Stimulated activated CD4-positive, alpha-beta T cell treated with anti-CD3 and anti-CD28 coated beads, Interleukin-2, amount 100 ng/mL, for 48 hours (primary cell): ENCODE measurements at places on chromosomes 3 and 15.

GRCh38 chr15:39455471-39455991 lies 125.3 kb upstream of the THBS1 start:
- DNase-seq: no peak

DNA sequence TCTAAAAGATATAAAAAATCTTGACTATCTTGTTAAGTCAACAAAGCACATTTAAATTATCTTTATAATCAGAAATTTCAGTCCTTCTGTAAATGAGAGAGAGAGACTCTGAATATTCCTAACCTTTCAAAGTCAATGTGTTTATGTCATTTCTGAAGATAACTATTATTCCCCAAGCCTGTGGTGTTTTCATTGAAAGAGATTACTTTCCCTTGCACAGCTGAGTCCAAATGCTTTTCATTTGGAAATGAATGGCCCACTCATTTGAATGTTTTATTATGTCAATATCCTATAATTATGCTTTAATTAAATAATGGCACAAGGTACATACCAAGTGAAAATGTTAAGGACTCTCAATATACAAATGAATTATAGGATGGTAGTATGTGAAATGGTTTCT lies 680.0 kb upstream of the DPPA4 start:
- DNase-seq: no peak

DNA sequence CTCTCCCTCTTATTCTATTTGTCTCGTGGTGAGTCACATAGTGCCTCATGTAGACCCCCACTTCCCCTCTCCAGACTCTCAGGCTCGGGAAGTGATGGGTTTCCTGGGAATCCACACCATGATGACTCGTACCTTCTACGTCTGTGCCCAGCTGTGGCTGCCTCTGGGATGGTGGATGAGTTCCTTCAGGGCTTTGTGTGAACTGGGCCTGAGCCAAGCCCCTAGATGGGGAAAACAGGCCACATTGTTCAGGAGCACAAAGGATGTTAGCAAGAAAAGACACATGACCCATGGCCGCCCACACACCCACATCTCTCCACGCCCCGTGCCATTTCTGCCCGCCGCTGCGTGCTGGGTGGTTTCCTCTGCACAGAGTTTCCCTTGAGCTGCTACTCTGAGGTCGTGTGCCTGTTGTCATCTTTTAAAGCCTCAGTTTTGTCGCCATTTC lies 10.5 kb downstream of the ISG20 start:
- peak; percentile 70 for DNase-seq

- no peak for DNase-seq
These were observed 96.1 kb downstream of the TFDP2 start for GRCh38 chr3:142053244-142053643.

DNA sequence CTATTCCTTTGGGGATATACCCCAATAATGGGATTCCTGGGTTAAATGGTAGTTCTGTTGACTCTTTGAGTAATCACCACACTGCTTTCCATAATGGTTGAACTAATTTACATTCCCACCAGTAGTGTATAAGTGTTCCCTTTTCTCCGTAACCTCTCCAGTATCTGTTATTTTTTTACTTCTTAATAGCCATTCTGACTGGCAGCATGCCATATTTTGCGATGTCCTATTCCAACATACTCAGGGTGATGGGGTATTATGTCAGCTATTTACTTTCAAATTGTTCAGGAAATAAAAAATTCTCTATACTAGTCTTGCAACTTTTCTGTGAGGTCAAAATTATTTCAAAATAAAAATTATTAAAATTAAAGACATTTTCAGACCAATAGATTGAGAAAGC lies 9.1 kb upstream of the PARP14 start:
- no peak for DNase-seq

GRCh38 chr3:107432646-107433045 lies 55.4 kb downstream of the CCDC54 start:
- no peak for DNase-seq

DNA sequence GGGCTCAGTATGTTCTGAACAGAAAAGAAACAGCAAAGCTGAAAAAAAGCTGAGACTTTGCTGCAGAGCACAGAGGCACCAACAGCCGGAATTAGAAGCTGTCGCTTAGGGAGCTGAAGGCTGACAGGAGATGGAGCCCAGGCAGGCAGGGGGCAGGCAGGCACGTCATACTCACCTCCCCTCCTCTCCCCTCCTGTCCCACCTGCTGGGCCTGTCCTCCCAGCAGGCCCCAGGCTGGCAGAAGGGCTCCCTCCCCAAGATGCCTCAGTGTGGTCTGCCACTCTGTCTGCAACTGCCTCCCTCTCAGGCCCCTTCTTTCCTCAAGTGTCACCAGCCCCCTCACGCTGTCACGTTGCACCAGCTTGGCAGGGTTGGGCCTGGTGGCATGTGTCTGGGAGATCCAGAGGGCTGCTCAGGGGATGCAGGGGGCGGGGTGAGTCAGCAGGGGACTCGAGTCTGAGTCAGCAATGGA lies 3.2 kb upstream of the ANKRD63 start:
- DNase-seq: no peak

- DNase-seq: no peak
These were observed 491.2 kb downstream of the PYDC2 start for GRCh38 chr3:191952186-191952585.

DNA sequence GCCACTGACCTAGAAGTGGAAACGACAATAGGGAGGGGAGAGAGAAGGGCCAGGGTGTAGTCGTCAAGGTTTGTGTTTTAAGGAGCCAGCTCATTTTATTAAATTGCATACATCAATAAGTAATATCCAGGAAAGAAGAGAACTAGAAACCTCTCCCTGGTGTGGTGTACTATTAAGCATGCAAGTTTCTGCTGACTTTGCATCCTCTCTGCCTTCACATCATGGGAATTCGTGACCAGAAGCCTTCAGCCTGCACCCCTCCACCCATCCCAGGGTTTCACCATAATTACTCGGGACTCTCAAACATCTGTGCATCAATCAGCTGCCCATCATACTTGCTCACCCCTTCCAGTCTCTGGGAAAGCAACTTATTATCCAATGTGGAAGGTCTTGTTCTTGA lies 70.9 kb upstream of the UBE3A start:
- no peak for DNase-seq

DNA sequence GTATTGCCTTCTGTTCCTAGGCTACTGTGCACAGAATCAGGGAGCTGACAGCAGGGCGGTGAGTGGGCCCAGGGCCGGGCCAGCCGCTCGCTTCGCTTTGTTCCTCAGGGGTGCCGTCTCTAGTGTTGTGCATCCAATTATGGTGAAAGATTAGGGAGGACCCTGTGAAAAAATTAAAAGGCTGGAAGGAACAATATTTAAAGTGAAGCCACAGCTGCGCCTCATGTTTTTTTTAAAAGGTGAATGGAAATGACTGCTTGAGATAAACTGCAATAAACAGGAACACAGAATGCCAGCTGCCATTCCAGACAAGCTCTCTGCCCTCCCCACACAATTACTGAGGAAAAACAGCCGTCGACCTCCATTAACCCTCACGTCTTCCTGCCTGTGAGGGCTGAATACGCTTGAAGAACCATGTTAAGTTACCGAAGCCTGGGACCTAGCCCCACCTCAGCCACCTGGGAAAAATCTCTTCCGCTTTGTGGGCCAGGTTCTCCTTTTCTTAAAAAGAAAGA lies 132.0 kb upstream of the IL12A start:
- no peak for DNase-seq

GRCh38 chr15:31275331-31276262 lies 51.0 kb upstream of the KLF13 start:
- DNase-seq: no peak

DNA sequence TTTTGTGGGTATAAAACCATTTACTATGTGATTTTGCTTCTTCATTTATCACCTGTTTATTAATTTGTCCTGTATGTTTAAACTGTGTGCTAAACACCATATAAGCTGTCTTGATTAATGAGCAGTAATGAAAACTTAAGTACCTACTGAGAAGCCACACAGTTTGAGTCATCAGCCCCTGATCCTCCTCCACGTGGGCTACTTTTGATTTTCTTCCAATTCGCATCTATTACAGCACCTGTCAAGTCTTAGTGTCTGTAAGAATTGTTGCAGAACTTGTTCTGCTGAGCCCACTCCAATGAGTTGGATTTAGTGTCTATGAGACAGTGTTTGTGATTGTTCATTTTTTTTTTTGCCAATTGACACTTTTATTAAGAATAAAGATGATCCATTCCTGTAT lies 16.8 kb downstream of the EPHA6 start:
- no peak for DNase-seq

GRCh38 chr3:160633361-160634083 lies 43.4 kb upstream of the ARL14 start:
- no peak for DNase-seq

- DNase-seq: no peak
These were observed 8.3 kb downstream of the KIF23 start for GRCh38 chr15:69422336-69422895.

DNA sequence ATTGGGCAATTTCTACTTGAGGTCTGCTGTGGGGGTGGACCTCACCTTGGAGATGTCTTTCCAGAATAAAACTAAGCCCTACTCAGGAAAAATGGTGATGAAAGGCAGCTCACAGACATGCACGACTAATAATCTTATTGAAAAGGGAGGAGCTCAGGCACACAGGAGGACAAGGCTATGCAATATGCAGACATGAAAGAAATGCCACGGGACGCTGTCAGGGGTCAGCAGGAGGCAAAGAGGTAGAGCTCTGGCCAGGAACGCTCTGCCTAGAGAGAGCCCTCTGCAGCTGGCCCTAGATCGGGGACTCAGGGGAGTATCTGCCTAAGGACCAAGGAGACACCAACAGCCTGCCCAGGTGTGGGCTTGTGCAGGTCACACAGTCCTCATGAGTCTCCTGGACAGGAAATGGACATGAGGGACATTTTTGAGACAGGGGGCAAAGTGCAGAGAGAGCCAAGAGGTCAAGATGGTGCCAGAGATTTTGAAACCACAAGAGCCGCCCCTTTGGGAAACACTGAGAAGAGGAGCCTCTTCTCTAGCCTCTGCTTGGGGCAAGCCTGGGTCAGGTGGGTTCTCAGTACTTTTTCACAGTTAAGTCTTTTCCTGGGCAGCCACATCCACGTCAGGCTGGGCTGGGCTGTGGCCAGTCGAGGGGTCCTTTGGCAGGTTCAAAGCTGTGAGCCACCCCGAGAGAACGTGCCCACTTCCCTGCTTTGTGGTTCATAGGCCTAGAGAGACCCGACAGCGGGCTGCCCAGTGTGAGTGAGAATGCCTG lies 23.2 kb downstream of the EAF1 start:
- no peak for DNase-seq

GRCh38 chr3:29426302-29427226 lies 145.7 kb downstream of the RBMS3 start:
- no peak for DNase-seq

GRCh38 chr3:29145360-29145759 lies 135.5 kb upstream of the RBMS3 start:
- no peak for DNase-seq

- DNase-seq: no peak
These were observed 81.0 kb downstream of the NAALADL2 start for GRCh38 chr3:174940151-174940550.

DNA sequence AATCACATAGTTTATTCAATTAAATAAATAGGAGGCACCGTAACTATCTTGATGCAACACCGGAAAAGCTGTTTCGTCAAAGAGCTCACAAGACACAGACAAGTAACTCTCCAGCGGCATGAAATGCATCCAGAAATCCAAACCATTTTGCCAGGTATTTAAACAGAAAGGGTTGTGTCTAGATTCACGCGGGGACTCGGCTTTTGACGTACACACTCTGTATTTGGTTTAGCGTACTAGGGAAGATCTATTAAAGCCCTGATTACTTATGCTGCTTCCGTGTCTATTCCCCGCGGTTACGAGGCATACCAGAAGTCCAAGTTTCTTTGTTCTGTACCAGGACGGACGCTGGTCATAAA lies 718 bp downstream of the BNIP2 start:
- no peak for DNase-seq

DNA sequence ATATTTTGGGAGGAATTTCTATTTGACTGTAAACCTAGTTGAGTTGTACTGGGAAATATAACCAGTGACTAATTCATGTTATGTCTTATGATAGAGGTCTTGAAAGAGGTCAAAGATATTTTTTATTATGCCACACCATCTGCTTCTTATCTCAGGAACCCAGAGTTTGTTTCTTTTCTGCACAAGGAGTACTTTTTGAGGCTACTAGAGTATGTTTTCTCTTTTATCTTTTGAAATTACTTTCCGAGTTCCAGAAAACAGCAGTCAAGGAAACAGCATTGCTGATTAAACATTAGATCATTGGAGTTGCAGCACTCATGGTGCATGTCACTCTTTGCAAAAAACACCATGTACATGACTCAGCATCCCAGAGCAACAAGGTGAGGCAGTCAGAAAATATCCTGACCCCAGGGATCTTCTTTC lies 645.8 kb upstream of the NR2F2 start:
- DNase-seq: no peak

- no peak for DNase-seq
These were observed 84.1 kb downstream of the TBC1D2B start for GRCh38 chr15:77993374-77993911.

- DNase-seq: no peak
These were observed 812.3 kb downstream of the NSUN3 start for GRCh38 chr3:94875149-94875548.

DNA sequence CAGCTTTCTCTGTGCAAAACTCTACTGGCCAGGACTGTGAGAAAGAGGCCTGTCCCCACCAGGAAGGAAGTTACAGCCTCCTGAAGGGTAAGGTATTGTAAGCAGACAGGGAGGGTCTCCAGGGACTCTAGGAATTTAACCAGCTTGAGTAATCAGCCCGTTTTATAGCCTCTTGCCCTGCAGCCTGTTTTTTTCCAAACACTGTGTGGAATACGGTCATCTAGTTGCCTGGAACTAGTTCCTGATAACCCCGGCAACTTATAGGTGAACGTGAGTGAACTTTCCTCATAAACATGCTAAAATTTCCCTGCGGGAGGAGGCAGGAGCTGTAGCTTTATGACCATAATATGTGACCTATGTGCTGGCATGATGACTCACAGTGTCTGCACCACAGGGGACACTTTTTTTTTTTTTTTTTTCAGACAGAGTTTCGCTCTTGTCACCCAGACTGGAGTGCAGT lies 60.1 kb upstream of the DAZL start:
- DNase-seq: no peak

DNA sequence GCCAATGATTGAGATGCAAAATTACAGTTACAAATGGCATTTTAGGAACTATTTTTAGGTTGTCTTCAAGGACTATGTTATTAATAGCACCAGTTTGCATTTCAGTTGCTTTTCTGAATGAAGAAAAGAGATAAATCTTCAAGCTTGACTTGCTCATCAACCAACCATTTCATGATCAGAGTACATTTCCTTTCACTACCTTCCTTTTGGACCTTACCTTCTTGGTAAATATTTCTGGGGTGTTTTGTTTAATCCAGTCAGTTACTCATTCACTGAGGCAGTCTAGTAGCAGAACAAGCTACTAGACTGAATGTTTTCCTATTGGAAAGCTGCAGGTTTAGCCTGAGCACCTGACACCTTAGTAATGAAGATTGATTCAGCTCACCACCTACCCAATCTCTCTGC lies 8.2 kb downstream of the SLC27A2 start:
- no peak for DNase-seq

GRCh38 chr15:70269311-70269911 lies 171.7 kb upstream of the TLE3 start:
- no peak for DNase-seq

- no peak for DNase-seq
These were observed 51.1 kb downstream of the TM4SF18 start for GRCh38 chr3:149282322-149282721.

GRCh38 chr15:63396152-63396928 lies 14.7 kb upstream of the CA12 start:
- DNase-seq: no peak

GRCh38 chr15:48636511-48636910 lies 9.0 kb downstream of the FBN1 start:
- DNase-seq: no peak
